Fibroblast of gingiva (primary cell): ENCODE measurements at places on chromosomes 1 and 21.

DNA sequence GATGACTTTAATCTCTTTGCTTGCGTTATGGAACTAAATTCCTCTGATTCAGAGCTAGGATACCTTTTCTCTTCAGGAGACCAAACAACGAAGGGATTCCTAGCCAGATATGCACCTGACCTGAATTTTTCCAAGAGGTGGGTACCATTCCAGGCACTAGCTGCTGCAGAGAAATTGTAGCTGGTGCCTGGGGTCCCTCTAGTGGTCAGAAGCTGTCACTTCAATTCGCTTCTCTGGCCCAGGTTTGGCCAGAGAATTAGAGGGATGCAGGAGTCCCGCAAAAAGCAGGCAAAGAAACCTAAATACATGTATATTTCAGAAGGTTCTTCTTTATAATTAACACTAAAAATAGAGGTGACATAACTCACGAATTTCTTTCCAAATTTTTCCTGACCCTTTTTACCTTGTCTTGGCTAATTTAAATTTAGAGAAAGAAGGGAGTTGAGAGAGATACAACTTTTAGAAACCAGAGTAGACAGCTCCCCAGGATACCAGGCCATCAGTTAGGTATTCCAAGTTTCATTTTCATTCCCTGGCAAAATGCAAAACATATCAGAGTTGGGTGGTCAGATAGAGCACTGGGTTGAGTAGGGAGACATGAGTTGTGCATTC lies 9.6 kb downstream of the ACKR1 start:
- DNase-seq = peak; percentile 9

GRCh38 chr1:62082456-62083363 lies 111.9 kb upstream of the L1TD1 start:
- peak; percentile 31 for DNase-seq

GRCh38 chr21:21177353-21177986 lies 179.3 kb downstream of the NCAM2 start:
- DNase-seq = no peak

GRCh38 chr1:232912845-232913580 lies 37.4 kb upstream of the NTPCR start:
- DNase-seq = no peak

GRCh38 chr1:1282998-1283397 lies 2.8 kb downstream of the SCNN1D start:
- no peak for DNase-seq

GRCh38 chr1:206839857-206840256 lies 25.6 kb upstream of the IL20 start:
- no peak for DNase-seq

GRCh38 chr1:17958704-17959103 lies 148.9 kb upstream of the IGSF21 start:
- no peak for DNase-seq
